ENCODE measurements at places on chromosomes 5 and 9. TPM values are rescaled to one million over a fixed set of nuclear protein-coding genes. Genes with fewer than 3 reads are reported as not detected.

Gene CDC25C
- total RNA-seq, result 0.61 TPM

Gene ASPN
- total RNA-seq, result 5.8 TPM

Gene GZMA
- total RNA-seq, result 6.3 TPM

Gene ZNF300
- 1.2 TPM for total RNA-seq

Gene PPP2R2B
- 3.1 TPM for total RNA-seq

Gene ENTPD2
- 0.49 TPM for total RNA-seq

Gene TEK
- total RNA-seq, result 13.6 TPM

DNA sequence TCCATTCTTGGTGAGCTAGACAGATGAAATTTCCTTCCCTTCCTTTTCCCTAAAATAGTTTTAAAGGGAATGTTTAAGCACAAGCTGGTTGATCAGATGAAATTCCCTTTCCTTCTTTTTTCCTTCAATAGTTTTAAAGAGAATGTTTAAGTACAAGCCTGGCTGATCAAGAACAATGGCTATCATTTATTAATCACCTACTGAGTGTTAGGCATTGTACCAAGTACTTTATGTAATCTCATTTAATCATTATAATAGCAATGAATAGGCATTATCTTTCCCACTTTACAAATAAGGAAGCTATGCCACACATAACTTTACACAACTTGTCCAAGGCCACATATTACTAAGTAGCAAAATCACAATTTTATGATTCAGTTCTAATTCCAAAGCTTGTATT lies 152.0 kb upstream of the ACOT12 start:
- no peaks in the 10 kb centered on the region for H3K4me1 ChIP-seq
- no peak overlapping the region for H3K4me3 ChIP-seq
- no peak for DNase-seq

GRCh38 chr5:112555691-112556090 lies 136.6 kb upstream of the EPB41L4A start:
- DNase-seq, result no peak
- no peak overlapping the region for H3K27ac ChIP-seq
- H3K36me3 ChIP-seq, result no peaks in the 10 kb centered on the region

GRCh38 chr9:133647765-133648469 lies 11.8 kb downstream of the DBH start:
- H3K27ac ChIP-seq, result no peak overlapping the region
- H3K36me3 ChIP-seq, result no peaks in the 10 kb centered on the region
- DNase-seq, result peak; percentile 73
- H3K27me3 ChIP-seq, result no peaks in the 10 kb centered on the region
- H3K4me3 ChIP-seq, result no peak overlapping the region
- H3K4me1 ChIP-seq, result no peaks in the 10 kb centered on the region

DNA sequence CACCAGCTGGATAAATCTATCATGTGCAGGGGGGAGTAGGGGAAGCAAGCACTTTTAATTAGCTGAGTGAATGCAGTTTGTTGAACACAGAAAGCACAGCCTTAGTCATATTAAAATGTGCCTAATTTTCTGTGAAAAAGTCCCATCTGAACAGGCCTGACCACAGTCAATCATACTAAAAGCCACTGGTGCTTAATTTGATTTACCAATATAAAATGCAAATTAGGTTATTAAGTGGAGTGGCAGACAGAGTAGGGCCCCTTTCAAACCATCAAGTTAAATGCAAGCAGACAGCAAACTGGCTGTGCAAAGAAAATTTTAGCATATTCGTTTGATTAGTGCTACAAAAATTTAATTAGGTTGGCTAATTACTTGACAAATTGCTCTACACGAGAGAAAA lies 176.1 kb downstream of the ISL1 start:
- H3K4me1 ChIP-seq, result no peaks in the 10 kb centered on the region
- no peaks in the 10 kb centered on the region for H3K27me3 ChIP-seq
- H3K27ac ChIP-seq, result no peak overlapping the region
- DNase-seq, result no peak
- H3K4me3 ChIP-seq, result no peak overlapping the region
- no peaks in the 10 kb centered on the region for H3K36me3 ChIP-seq

- no peak for DNase-seq
- no peaks in the 10 kb centered on the region for H3K4me1 ChIP-seq
- H3K4me3 ChIP-seq, result no peak overlapping the region
- H3K27me3 ChIP-seq, result no peaks in the 10 kb centered on the region
- H3K27ac ChIP-seq, result no peak overlapping the region
- H3K36me3 ChIP-seq, result no peaks in the 10 kb centered on the region
Measured at GRCh38 chr5:72121052-72121779, 13.9 kb downstream of the MAP1B start.

- no peak overlapping the region for H3K27ac ChIP-seq
- H3K4me3 ChIP-seq, result no peak overlapping the region
- no peaks in the 10 kb centered on the region for H3K4me1 ChIP-seq
- H3K27me3 ChIP-seq, result no peaks in the 10 kb centered on the region
Measured at GRCh38 chr9:99307851-99308250, 85.8 kb downstream of the SEC61B start.

GRCh38 chr5:143219696-143220095 lies 183.8 kb downstream of the NR3C1 start:
- H3K4me3 ChIP-seq, result no peak overlapping the region
- DNase-seq, result no peak
- no peak overlapping the region for H3K27ac ChIP-seq
- H3K4me1 ChIP-seq, result peaks cover 21% of the 10 kb centered on the region
- H3K27me3 ChIP-seq, result no peaks in the 10 kb centered on the region

DNA sequence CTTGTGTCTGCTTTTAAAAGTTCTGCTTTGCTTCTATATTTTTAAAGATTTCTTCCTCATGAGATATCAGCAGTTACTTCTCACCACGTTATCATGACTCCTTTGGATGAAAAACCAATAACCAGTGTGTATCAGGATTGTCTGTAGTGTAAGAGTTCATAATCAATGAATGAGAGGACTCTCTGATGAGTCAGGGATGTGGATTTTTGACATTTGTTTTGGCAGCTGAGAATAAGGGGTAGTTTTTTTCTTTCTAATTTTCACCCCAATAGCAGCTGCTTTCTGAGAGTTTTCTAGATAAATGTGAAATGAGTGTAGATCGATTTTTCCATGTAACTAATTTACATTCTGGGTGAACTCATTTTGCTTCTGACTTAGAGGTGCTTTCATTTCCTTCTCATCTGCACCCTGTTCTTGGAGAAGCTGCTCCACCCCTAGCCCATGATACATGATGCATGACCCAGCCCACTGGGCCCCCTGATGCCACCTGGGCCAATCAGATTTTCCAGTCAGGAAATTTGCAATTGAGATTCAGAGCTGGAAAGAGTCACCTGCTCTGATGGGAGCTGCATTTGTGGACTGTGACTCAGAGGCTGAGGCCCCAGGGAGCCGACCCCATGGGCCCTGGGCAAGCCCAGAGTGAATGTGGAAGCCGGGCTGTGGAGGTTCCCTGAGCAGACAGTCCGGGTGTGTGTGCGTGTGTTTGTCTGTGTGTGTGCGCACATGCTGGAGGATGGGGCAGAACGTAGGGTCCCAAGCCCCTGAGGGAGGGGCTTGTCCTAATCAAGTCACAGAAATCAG lies 159.3 kb downstream of the RGS3 start:
- no peak overlapping the region for H3K4me3 ChIP-seq
- H3K4me1 ChIP-seq, result peaks cover 25% of the 10 kb centered on the region
- H3K27ac ChIP-seq, result no peak overlapping the region

GRCh38 chr9:14788846-14789245 lies 66.3 kb upstream of the CER1 start:
- no peak for DNase-seq
- no peaks in the 10 kb centered on the region for H3K27me3 ChIP-seq
- no peaks in the 10 kb centered on the region for H3K4me1 ChIP-seq
- H3K27ac ChIP-seq, result no peak overlapping the region

- no peaks in the 10 kb centered on the region for H3K36me3 ChIP-seq
- H3K27me3 ChIP-seq, result no peaks in the 10 kb centered on the region
- no peak overlapping the region for H3K27ac ChIP-seq
- H3K4me1 ChIP-seq, result peaks cover 10% of the 10 kb centered on the region
- no peak overlapping the region for H3K4me3 ChIP-seq
- no peak for DNase-seq
Measured at GRCh38 chr9:123129423-123129822, 96.0 kb downstream of the GPR21 start.

DNA sequence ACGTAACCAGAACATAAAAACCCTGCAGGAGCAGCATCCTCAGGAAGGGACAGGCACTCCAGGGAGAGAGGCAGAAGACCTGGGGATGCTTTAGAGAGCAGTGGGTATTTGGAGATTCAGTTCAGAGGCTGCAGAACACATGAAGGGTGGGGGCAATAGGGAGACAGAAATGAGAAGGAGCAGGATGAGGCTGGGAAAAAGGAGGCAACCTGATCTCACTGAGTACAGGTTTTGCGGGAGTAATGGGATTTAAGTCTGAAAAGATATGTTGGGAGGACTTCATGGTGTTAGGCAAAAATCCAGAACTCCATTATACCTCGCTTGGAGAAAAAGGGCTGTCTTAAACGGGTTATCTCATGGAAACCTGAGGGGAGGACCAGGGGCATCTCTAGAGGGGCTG lies 41.3 kb upstream of the GARNL3 start:
- H3K36me3 ChIP-seq, result no peaks in the 10 kb centered on the region
- DNase-seq, result no peak
- H3K27ac ChIP-seq, result no peak overlapping the region
- no peak overlapping the region for H3K4me3 ChIP-seq
- H3K4me1 ChIP-seq, result peaks cover 7% of the 10 kb centered on the region
- H3K27me3 ChIP-seq, result no peaks in the 10 kb centered on the region

DNA sequence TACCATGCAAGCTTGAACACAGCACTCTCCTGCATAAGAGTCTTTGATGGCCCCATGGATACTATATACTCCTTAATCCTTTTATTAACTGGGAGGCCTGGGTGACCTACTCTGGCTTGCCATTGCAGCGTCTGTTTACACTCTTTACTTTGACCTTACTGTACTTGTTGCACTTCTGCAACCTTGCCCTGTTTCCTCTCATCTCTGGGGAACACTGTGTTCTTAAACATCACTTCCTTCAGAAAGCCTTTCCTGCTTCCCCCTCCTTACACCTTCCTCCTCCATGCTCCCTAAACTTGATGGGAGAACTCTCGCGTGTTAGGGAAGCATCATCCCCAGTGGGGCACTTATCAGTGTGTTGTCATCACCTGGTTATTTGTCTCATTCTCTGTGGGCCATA lies 222.3 kb downstream of the NR3C1 start:
- no peak overlapping the region for H3K4me3 ChIP-seq
- H3K4me1 ChIP-seq, result peaks cover 28% of the 10 kb centered on the region
- H3K36me3 ChIP-seq, result no peaks in the 10 kb centered on the region
- H3K27me3 ChIP-seq, result no peaks in the 10 kb centered on the region

DNA sequence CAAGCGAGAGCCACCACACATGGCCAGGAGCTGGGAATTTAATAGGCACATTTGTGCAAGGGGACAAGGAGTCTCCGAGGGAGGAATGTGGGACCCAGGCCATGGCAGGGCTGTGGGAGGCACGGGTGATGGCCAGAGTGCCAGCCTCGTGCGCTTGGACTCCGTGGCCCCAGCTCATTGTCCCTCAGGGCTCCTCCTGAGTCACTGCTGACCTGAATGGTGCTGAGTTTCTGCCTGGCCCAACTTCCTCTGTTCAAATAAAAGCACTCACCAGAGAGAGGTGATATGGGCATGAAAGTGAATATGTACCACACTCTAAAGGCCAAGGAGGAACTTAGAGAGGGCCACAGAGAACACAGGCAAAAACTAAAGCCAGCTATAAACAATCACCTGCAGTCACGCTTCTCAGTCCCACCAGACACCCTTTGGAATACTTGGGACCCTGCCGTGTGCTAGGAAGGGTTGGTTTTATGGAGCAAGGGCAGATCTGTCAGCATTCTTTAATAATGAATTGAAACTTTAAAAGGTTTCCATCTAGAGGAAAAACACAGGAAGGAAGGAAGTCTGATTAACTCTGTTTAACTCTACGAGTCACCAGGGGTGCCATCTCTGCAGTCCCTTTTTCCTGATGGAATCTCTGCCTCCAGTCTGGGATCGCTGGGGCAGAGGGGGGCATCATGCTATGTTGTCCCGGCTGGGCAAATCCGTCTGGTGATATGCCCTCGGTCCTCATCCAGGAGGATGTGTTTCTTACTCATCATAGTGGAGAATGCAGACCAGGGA lies 25.1 kb upstream of the UBE2QL1 start:
- no peaks in the 10 kb centered on the region for H3K4me1 ChIP-seq
- no peaks in the 10 kb centered on the region for H3K36me3 ChIP-seq
- no peak for DNase-seq
- H3K4me3 ChIP-seq, result no peak overlapping the region
- no peak overlapping the region for H3K27ac ChIP-seq

DNA sequence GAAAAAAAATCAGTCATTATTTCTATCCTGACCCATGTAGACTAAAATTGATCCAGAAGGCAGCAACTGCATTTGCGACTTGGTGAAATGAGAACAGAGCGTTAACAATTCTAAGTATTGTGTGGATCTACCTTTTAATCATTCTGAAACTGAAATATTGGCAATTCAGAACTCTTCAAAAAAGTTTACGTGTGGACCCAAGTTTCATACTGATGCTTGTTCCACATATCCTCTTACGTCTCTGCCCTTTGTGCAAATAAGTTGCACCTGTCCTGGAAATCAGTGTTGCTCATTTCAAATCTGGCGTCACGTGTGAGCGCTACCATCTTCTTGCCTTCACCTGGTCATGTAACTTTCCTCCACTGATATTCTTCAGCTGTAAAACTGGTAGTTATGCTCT lies 74.7 kb downstream of the NTRK2 start:
- H3K4me1 ChIP-seq, result no peaks in the 10 kb centered on the region
- H3K4me3 ChIP-seq, result no peak overlapping the region

- peaks cover 29% of the 10 kb centered on the region for H3K4me1 ChIP-seq
- no peak for DNase-seq
- H3K4me3 ChIP-seq, result no peak overlapping the region
- H3K36me3 ChIP-seq, result no peaks in the 10 kb centered on the region
- H3K27me3 ChIP-seq, result no peaks in the 10 kb centered on the region
Measured at GRCh38 chr5:154046486-154046885, 7.7 kb downstream of the MFAP3 start.

DNA sequence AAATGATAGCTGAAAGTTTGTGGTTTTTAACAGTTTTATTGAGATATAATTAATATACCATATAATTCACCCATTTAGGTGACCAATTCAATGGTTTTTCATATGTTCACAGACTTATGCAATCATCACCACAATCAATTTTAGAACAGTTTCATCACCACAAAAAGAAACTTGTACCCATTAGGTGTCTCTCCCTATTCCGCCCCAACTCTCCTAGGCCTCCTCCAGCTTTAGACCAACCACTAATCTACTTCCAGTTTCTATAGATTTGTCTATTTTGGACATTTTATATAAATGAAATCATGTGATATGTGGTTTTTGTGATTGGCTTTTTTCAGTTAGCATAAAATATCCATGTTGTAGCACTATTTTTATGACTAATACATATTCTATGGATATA lies 38.6 kb downstream of the YTHDC2 start:
- H3K4me1 ChIP-seq, result no peaks in the 10 kb centered on the region
- peaks cover 14% of the 10 kb centered on the region for H3K36me3 ChIP-seq
